ENCODE measurements at places on chromosomes 2 and 18.

GRCh38 chr18:68640861-68641260, 74.0 kb downstream of the TMX3 start:
- DNase-seq, result no peak

- no peak for DNase-seq
Measured at GRCh38 chr2:181022652-181023051, 42.2 kb downstream of the UBE2E3 start.

DNA sequence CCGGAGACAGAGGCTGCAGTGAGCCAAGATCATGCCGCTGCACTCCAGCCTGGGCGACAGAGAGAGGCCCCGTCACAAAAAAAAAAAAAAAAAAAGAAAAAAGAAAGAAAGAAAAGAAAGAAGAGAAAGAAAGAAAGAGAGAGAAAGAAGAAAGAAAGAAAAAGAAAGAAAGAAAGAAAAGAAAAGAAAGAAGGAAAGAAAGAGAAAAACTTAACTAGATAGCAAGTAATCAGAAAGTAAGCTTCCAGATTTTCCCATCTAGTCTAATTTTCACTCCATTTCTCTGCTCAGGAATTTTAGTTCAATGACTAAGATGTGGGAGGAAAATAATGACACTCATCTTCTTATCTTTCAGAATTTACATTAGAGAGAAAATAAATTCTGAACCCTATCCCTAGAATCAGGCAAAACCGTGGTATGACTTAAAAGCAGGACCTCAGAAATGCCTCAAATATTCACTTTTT, 2.4 kb downstream of the GFPT1 start:
- DNase-seq, result no peak

DNA sequence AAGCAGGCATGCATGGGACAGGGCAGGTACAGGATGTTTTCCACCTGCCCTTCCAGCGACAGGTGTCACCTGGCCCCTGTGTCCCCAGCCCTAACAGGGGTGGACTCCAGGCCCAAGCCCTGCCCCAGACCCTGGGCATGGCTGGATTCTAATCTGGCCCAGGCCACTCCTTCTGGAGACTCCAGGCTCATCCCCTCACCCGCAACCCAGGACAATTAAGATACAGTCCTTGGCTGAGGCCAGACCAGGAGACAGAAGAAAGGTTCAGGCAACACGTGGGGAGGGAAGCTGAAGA, 9.5 kb downstream of the BIN1 start:
- DNase-seq, result no peak

- DNase-seq, result peak; percentile 5
Measured at GRCh38 chr2:235551965-235552364, 58.1 kb downstream of the AGAP1 start.

DNA sequence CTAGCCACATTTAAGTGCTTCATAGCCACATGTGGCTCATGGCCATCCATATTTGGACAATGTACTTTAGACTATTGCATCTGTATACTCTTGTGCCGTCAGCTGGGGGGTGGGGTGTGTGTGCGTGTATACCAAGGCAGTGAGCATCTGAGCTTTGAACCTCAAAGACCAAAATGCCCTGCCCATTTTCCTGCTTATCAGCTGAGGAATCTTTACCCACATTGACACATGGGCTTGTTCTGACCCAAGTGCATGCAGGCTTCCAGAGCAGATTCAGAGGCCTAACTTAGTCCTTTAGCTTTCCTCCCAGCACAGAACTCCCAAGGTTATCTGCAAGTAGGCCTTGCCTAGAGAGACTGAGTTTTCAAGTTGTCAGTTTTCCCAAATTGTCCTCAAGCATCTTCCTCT, 11.1 kb upstream of the MOCOS start:
- DNase-seq, result peak; percentile 19

GRCh38 chr2:32058130-32058529, 5.2 kb upstream of the SPAST start:
- no peak for DNase-seq

DNA sequence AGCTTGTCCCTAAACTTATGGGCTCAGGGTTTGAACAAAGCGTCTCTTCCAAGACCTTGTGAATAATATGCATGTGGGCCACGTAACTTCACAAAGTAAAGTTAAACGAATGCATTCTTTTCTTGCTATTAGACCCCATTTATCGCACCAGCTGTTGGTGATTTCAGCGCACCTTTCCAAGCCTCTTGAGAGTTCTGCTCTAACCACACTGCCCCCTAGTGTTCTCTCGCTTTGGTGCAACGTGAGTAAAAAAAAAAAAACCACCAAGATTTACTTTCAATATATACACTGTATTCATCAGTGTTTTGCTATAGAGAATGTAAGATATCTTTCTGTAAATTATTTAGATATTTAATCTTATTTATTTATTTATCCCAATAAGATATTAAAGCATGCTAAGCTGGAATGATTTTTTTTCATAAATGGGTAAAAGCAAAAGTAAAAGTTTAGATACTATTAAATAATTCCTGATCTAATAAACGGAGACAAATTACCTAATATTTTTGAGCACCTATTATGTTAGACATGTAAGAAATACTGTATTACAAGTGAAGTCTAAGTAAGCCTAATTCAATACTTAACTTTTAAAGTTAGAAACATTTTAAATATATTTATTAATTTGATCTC, 459.5 kb downstream of the DLGAP1 start:
- peak; percentile 68 for DNase-seq

All from activated CD4-positive, alpha-beta T cell treated with anti-CD3 and anti-CD28 coated beads, Interleukin-2, Interleukin-6, amounts not matched to agents 100 ng/mL and 50 ng/mL, durations not matched to agents 16 hours and 8 hours (primary cell).